ENCODE measurements at places on chromosomes 1 and 21.

DNA sequence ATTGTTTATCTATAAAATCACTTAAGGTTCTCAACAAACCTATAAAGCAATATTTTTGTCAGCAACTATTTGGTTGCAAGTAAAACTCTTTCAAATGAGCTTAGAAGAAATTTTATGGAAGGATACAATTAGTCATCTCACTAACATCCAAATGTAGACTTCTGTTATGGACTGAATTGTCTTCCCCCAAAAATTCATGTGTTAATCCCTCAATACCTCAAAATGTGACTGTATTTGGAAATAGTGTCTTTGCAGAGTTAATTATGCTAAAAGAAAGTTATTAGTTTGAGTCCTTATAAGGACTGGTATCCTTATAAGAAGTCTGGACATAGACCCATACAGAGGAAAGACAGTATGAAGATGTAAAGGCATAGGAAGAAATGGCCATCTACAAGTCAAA is 357.8 kb upstream of the PRMT6 start:
- DNase-seq = peak; percentile 4

DNA sequence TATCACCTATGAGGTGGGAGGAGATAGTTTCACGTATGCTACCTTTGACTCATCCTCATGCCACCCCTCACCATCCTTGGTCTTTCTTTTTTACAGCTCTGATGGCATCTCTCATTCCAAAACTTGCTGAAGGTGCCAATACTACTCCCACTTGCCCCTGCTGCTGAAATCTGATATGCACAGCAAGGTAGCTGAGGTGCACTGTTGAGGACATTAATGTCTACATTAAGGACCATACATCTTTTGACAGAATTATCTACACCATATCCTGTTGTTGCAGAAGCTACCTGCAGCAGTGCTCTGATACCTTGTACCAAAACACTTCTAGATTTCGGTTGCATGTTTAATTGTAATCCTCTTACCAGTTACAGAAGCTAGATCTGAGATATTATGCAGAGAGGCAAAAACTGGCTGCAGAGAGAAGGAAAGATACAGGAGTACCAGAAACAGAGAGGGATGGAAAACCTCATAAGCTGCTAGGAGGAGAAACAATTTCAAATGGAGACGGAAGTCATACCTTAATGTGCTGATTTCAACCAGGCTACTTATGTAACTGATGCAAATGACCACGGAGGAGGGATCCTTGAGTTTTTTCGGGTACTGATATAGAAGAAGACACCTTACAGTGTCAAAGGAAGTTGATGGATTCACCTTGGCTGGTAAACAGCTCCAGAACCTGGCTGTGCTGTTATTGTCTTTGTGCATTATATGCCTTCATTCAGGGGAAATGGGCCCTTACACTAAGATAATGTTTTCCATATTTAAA is 19.3 kb upstream of the PTPRC start:
- no peak for DNase-seq

- DNase-seq = no peak
Measured at GRCh38 chr1:156196445-156196844, 2.5 kb downstream of the SLC25A44 start.

DNA sequence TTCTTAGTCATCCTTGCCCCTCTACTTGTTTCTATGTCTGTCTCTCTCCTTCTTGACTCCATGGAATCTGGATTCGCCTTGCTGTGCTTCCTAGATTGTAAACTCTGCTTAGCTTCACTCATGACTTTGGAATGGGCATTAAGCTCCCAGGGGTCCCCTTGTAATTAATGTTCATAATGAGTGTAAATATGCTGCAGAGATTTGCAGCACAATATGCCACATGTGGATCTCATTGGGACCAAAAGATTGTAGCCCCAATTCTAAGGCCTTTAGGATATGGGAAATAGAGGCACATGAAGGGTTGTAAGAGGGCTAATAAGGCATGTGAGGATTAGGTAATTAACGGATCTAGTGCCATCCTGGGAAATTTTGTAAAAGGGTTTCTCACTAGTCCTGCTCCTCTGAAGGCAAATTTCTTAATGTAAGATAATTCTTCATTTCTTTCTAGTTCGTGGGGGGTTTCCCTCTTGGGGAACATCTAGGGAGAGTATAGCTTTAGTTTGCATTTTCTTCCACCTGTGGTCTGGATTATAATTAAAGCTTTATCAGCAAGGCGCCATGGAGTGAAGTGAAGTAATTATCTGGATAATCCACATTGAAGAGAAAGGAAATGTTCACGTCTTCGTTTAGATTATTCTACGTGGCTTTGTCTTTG is 659.2 kb upstream of the PLXNA2 start:
- DNase-seq = no peak

- no peak for DNase-seq
Measured at GRCh38 chr1:185600641-185601040, 133.6 kb upstream of the HMCN1 start.

DNA sequence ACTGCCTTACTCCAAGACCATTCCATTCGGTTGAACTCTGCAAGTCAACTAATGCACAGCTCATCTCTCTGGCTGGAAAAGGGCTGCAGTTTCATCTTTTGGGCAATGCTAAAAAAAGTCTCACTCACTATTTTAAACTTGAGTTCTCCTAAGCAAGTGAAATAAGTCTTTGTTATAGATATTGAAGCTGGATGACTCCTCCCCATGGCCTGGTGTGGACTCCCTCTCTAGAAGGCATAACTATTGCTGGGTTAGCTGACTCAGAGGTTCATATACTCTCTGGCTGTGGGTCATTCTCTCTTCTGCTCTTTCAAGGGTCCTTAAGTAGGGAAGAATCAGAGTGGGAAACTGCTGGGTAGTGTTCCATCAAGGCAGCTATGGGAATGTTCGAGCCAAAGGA is 88.0 kb downstream of the XCL2 start:
- DNase-seq = peak; percentile 58

GRCh38 chr1:154502066-154502743 is at the start of the genes SHE and TDRD10:
TSS of gene SHE (minus strand) at chr1:154502412. CDS start at chr1:154502026, 386 bp downstream.
TSS of gene TDRD10 (plus strand) at chr1:154502219. CDS start at chr1:154506904, 4,685 bp downstream.
- DNase-seq = no peak

- peak; percentile 63 for DNase-seq
Measured at GRCh38 chr1:235093013-235093695, 35.5 kb downstream of the TOMM20 start.

GRCh38 chr1:227395426-227396028 is 77.2 kb upstream of the CDC42BPA start:
- peak; percentile 36 for DNase-seq

DNA sequence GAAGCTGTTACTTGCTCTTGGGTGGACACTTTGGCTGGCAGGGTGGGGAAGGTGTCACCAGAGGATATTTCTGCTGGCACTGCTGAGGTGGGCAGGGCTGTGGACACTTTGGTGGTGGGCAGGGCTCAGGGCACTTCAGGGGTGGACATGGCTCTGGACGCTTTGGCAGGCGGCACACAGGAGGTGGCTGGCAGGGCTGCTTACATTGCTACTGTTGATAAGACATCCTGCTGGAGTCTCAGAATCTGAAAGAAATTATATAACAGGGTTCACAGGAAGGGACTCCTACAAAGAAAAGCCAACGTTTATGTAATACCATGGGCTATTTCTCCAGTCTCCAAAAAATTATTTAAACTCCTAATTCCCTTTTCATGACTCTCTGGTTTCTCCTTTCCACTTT is 10.2 kb downstream of the SPRR2G start:
- no peak for DNase-seq

- no peak for DNase-seq
Measured at GRCh38 chr1:53967409-53968124, 21.4 kb downstream of the LRRC42 start.

DNA sequence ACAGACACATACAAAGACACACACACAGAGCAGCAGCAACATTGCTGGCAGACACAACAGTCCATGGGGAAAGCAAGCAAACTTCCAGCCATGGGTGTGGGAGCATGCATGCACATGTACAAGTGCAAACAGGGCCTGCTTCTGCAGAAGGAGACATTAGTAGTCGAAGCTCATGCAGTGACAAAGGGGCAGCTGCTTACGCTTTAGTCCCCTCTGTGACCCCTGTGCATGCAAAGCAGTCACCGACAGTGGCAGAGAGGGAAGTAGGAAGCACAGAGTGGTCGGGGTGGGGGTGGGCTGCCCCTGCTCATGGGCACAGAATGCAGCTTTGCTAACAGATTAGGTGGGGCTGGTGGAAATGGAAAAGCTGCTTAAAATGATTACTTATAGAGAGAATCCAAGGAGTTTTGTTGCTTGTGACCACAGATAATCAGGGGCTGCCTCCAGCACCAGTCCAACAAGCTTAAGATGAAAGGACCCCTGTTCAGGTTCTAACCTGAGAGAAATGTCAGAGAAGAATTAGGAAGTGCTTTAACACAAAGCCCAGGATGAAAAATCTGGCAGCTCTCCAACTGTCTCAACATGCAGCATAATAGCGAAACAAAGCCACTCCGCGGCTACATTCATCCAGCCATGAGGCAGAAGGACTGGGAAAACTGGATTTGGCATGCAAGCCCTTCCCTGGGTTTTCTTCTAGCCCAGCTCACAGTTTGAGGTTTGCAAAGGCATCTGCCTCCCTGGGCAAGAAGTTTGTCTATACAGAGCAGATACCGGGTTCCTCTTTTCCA is 378.9 kb downstream of the KCNH1 start:
- no peak for DNase-seq

- DNase-seq = no peak
Measured at GRCh38 chr1:44260792-44261170, 47.5 kb downstream of the DMAP1 start.

- no peak for DNase-seq
Measured at GRCh38 chr1:232223183-232223708, 406.7 kb downstream of the SIPA1L2 start.

Data from EH (cell line).